ENCODE measurements at places on chromosomes 12 and 14.

GRCh38 chr14:104348741-104349140 lies 210.4 kb downstream of the KIF26A start:
- DNase-seq, result no peak

DNA sequence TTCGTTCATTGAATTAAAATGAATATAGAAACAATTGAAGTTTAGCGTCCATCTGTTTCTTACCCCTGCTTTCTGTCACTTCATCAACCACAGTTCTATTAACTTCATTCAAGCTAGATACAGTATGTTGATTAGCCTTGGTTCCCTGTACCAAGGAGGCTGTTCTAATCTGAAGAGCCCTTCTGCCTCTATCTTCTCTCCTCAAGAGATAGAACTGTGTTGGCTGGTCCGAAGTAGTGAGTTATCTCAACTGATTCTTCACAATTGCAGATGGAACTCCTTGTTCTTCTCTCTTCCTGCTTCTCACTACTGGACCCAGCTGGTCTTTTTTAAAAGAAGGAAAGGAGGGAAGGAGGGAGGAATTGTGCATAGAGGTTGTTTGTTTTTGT lies 82.1 kb upstream of the TRAF3 start:
- no peak for DNase-seq

DNA sequence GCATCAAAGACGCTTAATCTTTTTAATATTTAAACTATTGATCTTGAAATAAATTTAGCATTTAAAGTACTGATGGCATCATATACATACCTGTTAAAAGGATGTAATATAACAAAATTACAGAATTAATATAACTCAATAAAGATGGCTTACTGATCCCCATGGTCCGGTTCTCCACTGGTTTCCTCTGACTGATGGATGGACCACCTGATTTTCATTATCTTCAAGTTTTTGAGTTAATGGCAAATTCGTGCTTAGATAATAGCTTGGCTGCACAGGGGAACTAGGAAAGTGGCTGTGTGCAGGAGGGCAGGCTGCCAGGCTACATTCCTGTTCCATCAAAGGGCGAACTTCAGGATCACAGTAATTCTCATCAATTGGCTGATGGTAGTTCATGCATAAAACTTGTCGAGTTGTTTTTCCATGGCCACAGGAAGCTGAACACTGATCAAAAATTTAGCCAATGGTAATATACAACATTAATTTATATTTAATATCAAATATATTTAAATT lies 123.9 kb downstream of the ADAMTS20 start:
- DNase-seq, result no peak

DNA sequence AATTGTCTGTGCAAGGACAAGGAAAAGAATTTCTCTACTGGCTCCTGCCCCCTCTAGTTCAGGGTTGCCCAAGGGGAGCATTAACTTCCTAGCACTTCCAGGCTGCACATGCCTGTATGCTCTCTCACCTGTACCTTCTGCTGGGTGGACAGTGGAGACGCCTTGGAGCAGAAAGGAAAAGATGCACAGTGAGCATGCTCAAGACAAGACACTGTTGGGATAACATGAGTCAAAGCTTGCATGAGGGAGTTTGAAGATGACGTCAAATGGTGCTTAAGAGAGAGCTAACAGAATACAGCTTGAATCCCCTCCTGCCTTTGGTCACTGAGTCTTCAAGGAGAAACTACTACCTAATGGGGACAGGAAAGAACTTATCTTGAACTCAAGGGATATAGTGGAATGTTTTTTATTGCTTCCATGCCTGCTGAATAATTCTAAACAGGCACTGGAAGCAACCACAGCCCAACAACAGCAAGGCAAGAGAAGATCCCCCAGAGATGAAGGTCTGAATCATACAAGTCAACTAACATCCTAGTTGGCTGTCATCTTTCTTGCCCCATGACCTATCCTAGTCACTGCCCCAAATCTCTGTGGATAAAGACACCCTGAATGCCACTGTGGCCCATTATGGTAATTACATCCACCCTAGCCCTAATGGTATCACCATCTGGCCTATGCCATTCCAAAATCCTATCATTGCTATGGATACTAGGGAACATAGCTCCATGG lies 23.5 kb downstream of the RPS6KA5 start:
- no peak for DNase-seq

DNA sequence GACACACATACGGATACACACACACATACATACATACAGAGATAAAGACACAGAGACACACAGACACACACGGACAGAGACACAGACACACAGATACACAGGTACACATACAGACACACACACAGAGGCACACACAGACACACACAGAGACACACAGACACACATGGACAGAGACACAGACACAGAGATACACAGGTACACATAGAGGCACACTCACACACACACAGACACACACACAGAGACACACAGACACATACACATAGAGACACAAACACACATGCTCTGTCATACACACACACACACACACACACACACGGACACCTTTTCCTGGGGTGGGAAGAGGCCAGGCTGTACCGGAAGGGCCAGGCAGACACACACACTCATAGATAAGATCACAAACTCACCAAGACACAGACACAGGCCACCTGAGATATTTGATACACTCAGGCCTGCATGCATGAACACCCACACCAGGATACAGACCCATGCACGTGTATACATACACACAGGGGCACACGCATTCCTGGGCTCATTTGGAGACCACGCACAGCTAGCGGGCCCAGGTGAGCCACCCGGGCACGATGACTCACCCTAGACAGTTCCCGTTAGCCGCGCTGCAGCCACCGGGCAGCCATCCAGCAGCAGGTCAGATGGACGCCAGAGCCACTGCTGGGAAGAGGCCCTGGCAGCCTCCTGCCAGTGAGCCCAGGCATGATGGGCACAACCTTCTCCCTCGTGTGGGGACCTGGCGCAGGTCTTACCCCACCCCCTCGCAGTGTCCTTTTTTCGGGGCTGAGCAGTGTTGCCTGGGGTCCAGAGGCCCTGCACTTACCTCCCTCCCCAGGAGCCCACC lies 1.8 kb upstream of the AHNAK2 start:
- DNase-seq, result no peak

GRCh38 chr12:15446807-15447206 lies 124.5 kb downstream of the PTPRO start:
- DNase-seq, result no peak

DNA sequence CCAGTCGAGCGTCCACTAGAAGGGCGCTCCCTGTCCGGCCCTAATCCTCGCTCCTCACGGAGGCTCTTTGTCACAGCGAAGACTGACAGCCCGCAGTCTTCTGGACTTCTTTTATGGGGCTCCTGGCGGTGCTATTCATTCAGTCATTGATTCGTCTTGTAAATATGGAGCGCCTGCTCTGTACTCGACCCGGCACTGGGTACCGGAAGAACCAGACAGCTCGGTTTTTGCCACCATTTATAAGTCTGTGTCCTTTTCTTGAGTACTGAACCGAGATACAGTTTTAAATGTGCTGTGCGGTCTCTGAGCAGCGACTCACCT lies 570 bp downstream of the DMAC2L start:
- no peak for DNase-seq

- no peak for DNase-seq
Measured at GRCh38 chr14:31788340-31788739, 227.1 kb downstream of the NUBPL start.

Data from stimulated activated CD4-positive, alpha-beta T cell treated with anti-CD3 and anti-CD28 coated beads, Interleukin-15, amount 100 ng/mL, for 1 hour (primary cell).